Mucosa of gallbladder (tissue), 1 donor: ENCODE measurements at places on chromosomes 1 and 21. TPM values are rescaled to one million over a fixed set of nuclear protein-coding genes. Genes with fewer than 3 reads are reported as not detected.

BCL2L15 gene
- total RNA-seq: 20.9 TPM

SAMSN1 gene
- 8.8 TPM for total RNA-seq

KCNA3 gene
- total RNA-seq: 3.5 TPM

TDRD5 gene
- total RNA-seq: 0.95 TPM

RNF186 gene
- 0.32 TPM for total RNA-seq

C1orf141 gene
- total RNA-seq: not detected

PTPN14 gene
- total RNA-seq: 46.2 TPM

CR1L gene
- not detected for total RNA-seq

CLCA4 gene
- 0.20 TPM for total RNA-seq

KCNK1 gene
- total RNA-seq: 24.5 TPM

RBP7 gene
- 8.7 TPM for total RNA-seq

LYPD8 gene
- total RNA-seq: not detected

OR2L13 gene
- not detected for total RNA-seq

A3GALT2 gene
- total RNA-seq: not detected

SYCP1 gene
- total RNA-seq: not detected

ZNF683 gene
- total RNA-seq: 2.9 TPM

PRMT2 gene
- total RNA-seq: 104 TPM

SH2D5 gene
- 0.23 TPM for total RNA-seq

SERPINC1 gene
- total RNA-seq: 1.2 TPM

S1PR1 gene
- total RNA-seq: 14.6 TPM

KCND3 gene
- total RNA-seq: 8.7 TPM

NBPF4 gene
- total RNA-seq: not detected
